WTC11 (cell line): ENCODE measurements at places on chromosomes 1 and 21. TPM values are rescaled to one million over a fixed set of nuclear protein-coding genes. Genes with fewer than 3 reads are reported as not detected.

The OLIG2 gene
- total RNA-seq: 0.60 to 0.79 TPM (median 0.71 TPM) in 3 replicates

The IL22RA1 gene
- total RNA-seq: 0.14 to 0.28 TPM (median 0.25 TPM) in 3 replicates

The PDZK1IP1 gene
- not detected in 3 replicates for total RNA-seq

DNA sequence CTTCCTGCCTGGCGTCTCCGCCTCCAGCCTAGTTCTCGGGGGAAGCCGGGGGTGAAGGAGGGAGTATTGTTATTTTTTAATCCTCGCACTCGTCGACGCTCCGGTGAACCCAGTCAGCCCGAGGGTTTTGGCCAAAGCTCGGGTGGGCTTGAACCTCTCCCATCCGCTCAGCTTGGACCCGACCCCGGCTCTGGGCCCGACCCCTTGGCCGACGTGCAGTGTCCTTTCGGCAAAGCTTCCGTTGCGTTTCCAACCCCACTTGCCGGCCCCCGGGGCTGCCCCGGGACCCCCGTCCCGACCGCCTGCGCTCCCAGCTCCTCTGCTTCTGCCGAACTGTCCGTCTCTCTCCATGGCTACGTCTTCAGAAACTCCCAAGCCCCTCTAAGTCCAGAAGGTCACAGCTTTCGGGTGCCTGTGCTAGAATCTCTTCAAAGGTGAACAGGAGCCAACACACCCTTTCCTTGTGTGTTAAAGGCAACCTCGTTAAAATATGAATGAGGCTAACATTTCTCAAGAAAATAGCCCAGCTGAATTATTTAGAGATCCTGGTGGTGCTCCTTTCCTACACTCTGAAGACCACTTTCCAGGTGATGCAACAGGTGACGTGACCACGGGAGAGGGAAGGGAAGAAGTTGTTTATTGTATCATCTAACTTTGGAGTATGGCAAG is 647 bp downstream of the DESI2 start:
- peak; percentile 34 for DNase-seq

GRCh38 chr1:40014812-40015594 is 25.5 kb upstream of the CAP1 start:
- no peak for DNase-seq

DNA sequence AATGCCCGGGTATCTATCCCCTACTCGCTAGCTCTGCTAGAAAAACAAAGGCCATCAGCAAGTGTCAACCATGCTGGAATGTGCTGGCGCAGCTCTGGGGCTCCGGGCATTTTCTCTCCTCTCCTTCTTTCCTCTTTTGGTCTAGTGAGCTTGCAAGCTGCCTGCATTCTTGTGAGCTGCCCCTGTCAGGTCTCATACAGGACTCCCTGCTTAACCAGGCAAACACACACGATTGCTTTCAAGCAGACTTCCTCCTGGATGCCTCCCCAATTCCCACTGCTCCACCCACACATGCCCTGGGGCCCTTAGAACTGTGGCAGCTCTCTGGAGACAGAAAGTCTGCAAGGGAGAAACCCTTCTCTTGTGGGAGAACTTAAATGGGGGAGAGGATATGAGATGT is 35.7 kb upstream of the SUCO start:
- peak; percentile 37 for DNase-seq

DNA sequence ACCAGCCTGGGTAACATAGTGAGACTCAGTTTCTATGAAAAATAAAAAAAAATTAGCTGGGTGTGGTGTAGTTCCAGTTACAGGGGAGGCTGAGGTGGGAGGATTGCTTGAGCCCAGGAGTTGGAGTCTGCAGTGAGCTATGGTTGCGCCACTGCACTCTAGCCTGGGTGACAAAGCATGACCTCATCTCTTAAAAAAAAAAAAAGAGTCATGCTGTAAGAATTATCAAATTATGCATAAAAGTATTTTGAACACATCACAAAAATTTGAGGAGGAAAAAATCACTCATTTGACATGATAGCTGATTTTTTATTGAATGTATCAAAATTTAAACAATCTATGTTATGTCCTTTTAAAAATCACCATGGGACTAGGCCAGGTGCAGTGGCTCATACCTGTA is 17.8 kb downstream of the CCDC30 start:
- no peak for DNase-seq

DNA sequence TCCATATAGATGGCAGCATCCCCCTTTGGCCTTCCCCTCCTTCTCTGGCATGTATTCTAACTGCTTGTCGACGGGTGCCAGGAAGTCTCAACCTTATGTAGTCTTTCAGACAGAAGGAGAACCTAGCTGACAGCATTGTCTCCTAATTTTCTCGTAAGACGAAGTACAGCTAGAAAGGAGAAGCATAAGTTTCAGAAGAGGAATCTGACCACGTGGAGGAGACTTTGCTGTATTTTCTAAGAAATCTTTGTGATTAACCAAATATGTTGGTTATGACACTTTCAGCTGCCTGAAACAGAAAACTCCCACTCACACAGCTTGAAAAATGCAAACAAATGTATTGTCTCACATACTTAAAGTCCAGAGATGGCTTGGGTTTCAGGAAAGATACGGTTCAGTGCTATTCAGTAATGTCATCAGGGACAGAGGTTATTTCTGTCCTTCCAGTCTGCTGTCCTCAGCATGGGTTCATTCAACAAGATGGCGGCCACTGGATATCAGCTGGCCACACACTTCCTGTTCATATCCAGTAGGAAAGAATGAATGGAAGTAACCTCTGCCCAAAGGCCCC is 109.5 kb upstream of the ZNF648 start:
- DNase-seq: no peak

- no peak for DNase-seq
Observed at GRCh38 chr21:45224189-45224938, 63.3 kb downstream of the POFUT2 start.

DNA sequence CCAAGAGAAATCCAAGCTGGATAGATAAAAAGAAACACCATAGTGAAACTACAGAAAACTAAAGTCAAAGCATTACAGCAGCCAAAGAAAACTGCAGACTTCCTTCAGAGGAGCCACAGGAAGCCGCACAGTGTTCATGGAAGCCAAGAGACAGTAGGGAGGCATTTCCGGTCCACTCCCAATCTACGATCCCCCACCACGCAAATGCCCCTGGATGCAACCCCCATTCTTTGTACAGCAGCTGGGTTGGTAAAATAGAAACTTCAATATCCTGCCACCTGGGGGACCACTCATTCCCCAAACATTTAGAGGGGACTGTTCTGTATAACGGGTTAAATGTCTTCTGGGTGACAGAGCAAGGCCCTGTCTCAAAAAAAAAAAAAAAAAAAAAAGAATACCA is 43.9 kb upstream of the TSPEAR start:
- no peak for DNase-seq
